ENCODE measurements at places on chromosomes 3 and 15. TPM values are rescaled to one million over a fixed set of nuclear protein-coding genes. Genes with fewer than 3 reads are reported as not detected.

GRCh38 chr15:41465822-41466421 is 27.8 kb upstream of the ITPKA start:
- H3K36me3 ChIP-seq, result peaks cover 35% of the 10 kb centered on the region
- no peaks in the 10 kb centered on the region for H3K27me3 ChIP-seq
- DNase-seq, result peak; percentile 85
- H3K27ac ChIP-seq, result no peak overlapping the region
- no peak overlapping the region for H3K4me3 ChIP-seq

GRCh38 chr15:66863390-66864085 is 161.5 kb downstream of the SMAD6 start:
- no peak for DNase-seq
- no peaks in the 10 kb centered on the region for H3K27me3 ChIP-seq
- H3K27ac ChIP-seq, result peak overlapping the region; percentile 73
- H3K4me3 ChIP-seq, result no peak overlapping the region
- H3K4me1 ChIP-seq, result peaks cover 34% of the 10 kb centered on the region

- H3K4me3 ChIP-seq, result no peak overlapping the region
- H3K27me3 ChIP-seq, result no peaks in the 10 kb centered on the region
- H3K27ac ChIP-seq, result no peak overlapping the region
- H3K36me3 ChIP-seq, result no peaks in the 10 kb centered on the region
- no peaks in the 10 kb centered on the region for H3K4me1 ChIP-seq
These were observed 299.5 kb downstream of the IL5RA start for GRCh38 chr3:2810723-2811122.

DNA sequence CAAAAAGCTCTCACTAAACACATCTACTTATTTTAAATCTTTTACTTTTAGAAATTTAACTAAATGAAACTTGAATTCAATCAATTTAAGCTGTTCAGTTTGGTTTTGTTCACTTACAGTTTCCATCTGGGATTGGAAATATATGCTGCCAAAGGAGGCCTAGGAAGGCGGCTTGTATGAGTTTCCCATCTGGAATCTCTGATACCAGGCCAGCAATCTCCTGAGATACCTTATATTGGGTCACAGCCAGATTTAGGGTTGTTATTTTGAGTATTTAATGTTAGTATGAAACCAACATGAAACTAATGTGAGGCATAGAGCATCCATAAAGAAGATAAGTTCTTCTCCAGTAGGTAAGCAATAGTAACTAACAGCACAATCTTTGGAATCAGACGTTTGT is 94.6 kb downstream of the GMNC start:
- no peak overlapping the region for H3K4me3 ChIP-seq
- H3K4me1 ChIP-seq, result no peaks in the 10 kb centered on the region
- no peak for DNase-seq
- H3K27me3 ChIP-seq, result no peaks in the 10 kb centered on the region
- no peaks in the 10 kb centered on the region for H3K36me3 ChIP-seq
- no peak overlapping the region for H3K27ac ChIP-seq

GRCh38 chr3:134430174-134430573 is 55.6 kb downstream of the ANAPC13 start:
- H3K36me3 ChIP-seq, result no peaks in the 10 kb centered on the region
- no peak overlapping the region for H3K4me3 ChIP-seq
- no peak overlapping the region for H3K27ac ChIP-seq
- peaks cover 31% of the 10 kb centered on the region for H3K4me1 ChIP-seq

DNA sequence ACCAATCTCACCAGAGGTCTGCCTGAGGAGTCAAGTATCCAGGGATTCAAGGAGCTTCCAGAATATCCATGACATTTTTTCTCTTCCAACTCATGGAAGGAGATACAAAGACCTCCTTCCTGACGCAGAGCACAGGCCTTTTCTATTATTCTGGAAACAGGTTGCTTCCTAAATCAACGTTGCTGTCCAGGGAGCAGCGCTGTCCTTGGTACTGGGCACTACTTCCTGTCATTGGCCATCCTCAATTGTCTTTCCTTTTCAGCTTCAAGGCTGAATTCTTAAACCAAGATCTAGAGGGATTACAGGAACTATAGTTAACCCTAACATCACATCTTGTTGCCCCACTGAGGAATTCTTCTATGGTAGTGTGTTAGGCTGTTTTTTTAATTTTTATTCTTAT is 50.4 kb upstream of the TBC1D21 start:
- no peak overlapping the region for H3K4me3 ChIP-seq
- H3K4me1 ChIP-seq, result no peaks in the 10 kb centered on the region
- no peaks in the 10 kb centered on the region for H3K36me3 ChIP-seq
- peaks cover 3% of the 10 kb centered on the region for H3K27me3 ChIP-seq
- no peak for DNase-seq

DNA sequence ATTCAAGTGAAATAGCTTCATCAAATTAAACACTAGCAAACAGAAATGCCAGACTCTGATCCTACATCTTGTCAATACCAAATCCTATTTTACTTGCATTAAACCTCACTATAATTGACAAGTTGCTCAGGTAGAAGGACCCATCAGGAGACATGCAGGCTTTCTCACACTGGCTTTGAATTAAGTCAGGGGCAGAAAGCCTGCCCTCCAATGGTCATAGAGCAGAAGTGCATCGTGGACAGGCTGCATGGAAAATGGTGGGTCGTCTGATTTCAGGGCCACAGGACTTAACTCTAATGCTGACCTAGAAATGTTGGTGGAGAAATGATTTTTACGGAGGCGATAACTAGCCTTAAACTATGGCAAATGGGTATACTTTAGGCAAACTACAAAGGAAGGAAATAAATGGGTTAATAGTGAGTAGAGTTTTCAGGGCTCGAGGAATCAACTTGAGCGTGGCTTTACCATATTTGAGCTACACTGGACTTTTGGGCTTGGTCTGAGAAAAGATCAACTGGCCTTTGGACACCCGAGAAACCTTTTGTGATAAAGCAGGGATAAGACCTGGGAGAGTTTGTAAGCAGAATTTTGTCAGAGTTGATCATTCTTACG is 283.9 kb downstream of the GRM7 start:
- no peaks in the 10 kb centered on the region for H3K36me3 ChIP-seq
- no peak overlapping the region for H3K27ac ChIP-seq
- H3K27me3 ChIP-seq, result no peaks in the 10 kb centered on the region

GRCh38 chr3:62502315-62503300 is 129.3 kb upstream of the FEZF2 start:
- H3K4me3 ChIP-seq, result no peak overlapping the region
- no peaks in the 10 kb centered on the region for H3K36me3 ChIP-seq
- no peak for DNase-seq

GRCh38 chr3:10437272-10437994 is 68.0 kb downstream of the ATP2B2 start:
- no peaks in the 10 kb centered on the region for H3K27me3 ChIP-seq
- no peaks in the 10 kb centered on the region for H3K36me3 ChIP-seq
- peak overlapping the region; percentile 77 for H3K27ac ChIP-seq
- H3K4me1 ChIP-seq, result peaks cover 33% of the 10 kb centered on the region
- no peak overlapping the region for H3K4me3 ChIP-seq

DNA sequence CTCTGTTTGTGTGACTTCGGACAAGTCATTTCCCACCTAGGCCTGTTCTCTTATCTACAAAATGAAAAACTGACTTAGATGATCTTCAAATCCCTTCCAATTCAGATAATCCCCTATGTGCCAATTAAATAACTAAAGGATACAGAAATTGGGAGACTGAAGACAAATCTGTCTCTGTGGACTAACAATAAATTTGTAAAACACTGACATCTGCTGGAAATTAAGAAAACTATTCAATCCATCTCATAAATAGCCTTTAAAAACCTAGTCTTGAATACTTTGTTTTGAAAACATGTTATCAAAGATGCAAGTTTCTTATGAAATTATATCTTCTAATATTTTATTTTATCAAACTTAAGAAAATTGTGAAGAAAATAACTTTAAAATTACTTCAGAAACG is 38.3 kb downstream of the MTHFS start:
- H3K27ac ChIP-seq, result no peak overlapping the region
- no peaks in the 10 kb centered on the region for H3K36me3 ChIP-seq
- no peak for DNase-seq
- H3K4me3 ChIP-seq, result no peak overlapping the region
- H3K4me1 ChIP-seq, result no peaks in the 10 kb centered on the region

Gene FBXW12
- total RNA-seq, result not detected

Gene NRG4
- not detected for total RNA-seq

Gene CLRN1
- total RNA-seq, result not detected

All from osteoblast (primary cell).